Osteocyte (in vitro differentiated cells): ENCODE measurements at places on chromosomes 7 and 10.

DNA sequence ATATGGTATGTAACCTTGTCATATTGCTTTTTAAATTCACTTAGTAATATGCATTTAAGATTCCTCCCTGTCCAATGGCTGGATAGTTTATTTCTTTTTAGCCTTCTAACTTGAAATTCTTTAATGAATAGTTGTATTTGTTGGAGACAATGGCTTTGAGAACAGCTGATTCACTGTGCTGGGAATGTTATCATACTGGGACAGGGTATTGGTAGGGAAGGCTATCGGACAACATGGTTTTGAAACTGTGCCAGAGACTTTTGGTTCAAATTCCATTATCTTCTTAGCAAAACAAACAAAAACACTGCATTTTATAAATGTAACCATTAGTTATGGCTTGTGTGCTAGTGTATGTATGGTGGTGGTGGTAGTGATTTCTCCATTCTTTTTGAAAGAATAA lies 517.1 kb upstream of the ANKRD30A start:
- peak overlapping the region; percentile 17 for H3K27ac ChIP-seq
- no peaks in the 10 kb centered on the region for H3K27me3 ChIP-seq
- H3K36me3 ChIP-seq: no peaks in the 10 kb centered on the region
- peaks cover 35% of the 10 kb centered on the region for H3K4me1 ChIP-seq
- no peak for DNase-seq

DNA sequence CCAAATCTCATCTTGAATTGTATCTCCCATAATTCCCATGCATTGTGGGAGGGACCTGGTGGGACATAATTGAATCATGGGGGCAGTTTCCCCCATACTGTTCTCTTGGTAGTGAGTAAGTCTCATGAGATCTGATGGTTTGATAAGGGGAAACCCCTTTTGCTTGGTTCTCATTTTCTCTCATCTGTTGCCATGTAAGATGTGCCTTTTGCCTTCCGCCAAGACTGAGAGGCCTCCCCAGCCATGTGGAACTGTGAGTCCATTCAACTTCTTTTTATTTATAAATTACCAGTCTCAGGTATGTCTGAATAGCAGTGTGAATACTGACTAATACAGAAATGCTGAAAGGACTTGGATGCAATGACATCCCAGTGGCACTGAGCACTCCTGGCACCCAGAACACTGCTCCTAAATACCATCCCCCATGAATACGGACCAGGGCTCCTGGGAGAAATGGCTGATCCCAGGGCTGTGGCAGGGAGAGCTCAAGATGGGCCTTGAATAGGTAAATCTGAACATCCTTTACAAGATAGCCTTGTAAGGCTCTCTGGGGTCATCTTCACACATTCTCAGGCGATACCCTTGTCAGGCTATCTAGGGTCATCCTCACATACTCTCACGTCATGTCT lies 19.4 kb downstream of the ZFAND2A start:
- no peak for DNase-seq
- peak overlapping the region; percentile 18 for H3K27ac ChIP-seq
- H3K4me1 ChIP-seq: peaks cover 16% of the 10 kb centered on the region
- no peaks in the 10 kb centered on the region for H3K36me3 ChIP-seq
- no peaks in the 10 kb centered on the region for H3K27me3 ChIP-seq

GRCh38 chr7:100446040-100446439 lies 9.7 kb upstream of the PPP1R35 start:
- peaks cover 8% of the 10 kb centered on the region for H3K4me1 ChIP-seq
- no peaks in the 10 kb centered on the region for H3K27me3 ChIP-seq
- no peak overlapping the region for H3K4me3 ChIP-seq
- no peak overlapping the region for H3K27ac ChIP-seq
- H3K36me3 ChIP-seq: no peaks in the 10 kb centered on the region
- DNase-seq: no peak

GRCh38 chr10:73251683-73252444 lies 580 bp downstream of the MRPS16 start:
- H3K4me1 ChIP-seq: peaks cover 33% of the 10 kb centered on the region
- peak overlapping the region; percentile 95 for H3K4me3 ChIP-seq
- H3K27me3 ChIP-seq: no peaks in the 10 kb centered on the region
- peaks cover 16% of the 10 kb centered on the region for H3K36me3 ChIP-seq

DNA sequence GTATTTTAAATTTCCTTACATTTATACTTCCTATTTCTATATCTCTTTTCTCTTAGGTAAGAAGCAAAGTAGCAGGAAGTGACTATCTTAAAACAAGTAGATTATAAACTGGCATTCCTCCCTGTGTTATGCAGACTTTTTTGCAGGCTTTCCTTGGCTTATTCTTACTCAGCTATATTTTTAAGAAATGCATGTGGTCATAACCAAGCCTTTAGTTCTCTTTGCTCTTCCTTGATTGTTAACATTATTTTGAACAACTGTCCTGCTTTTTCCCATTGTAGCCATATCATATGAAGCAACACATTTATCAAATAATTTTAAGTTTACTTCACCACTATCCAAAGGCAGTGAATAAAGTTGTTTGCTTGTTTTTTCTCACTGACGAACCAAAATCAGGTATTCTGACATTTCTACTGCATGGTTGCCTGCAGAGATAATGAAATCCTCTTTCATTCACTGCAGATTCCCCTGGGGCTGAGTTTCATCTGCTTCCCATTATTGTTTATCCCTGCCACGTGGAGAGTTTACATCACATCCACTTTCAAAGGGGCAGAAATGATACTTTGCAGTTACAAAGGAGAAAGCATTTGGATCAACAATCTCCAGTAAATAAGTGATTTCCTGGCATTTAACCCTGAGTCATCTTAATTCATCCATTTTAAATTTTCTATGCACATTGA lies 389.9 kb upstream of the SEMA3C start:
- no peak overlapping the region for H3K4me3 ChIP-seq
- peaks cover 48% of the 10 kb centered on the region for H3K27me3 ChIP-seq

GRCh38 chr7:107591421-107591820 lies 11.4 kb downstream of the BCAP29 start:
- DNase-seq: no peak
- no peak overlapping the region for H3K27ac ChIP-seq
- H3K36me3 ChIP-seq: peaks cover 24% of the 10 kb centered on the region
- no peak overlapping the region for H3K4me3 ChIP-seq

- H3K27me3 ChIP-seq: no peaks in the 10 kb centered on the region
- no peak for DNase-seq
- H3K27ac ChIP-seq: no peak overlapping the region
- no peak overlapping the region for H3K4me3 ChIP-seq
- peaks cover 15% of the 10 kb centered on the region for H3K4me1 ChIP-seq
Observed at GRCh38 chr7:137674551-137675409, 172.0 kb downstream of the DGKI start.

GRCh38 chr7:146826329-146826728 lies 709.7 kb downstream of the CNTNAP2 start:
- DNase-seq: no peak
- no peak overlapping the region for H3K4me3 ChIP-seq
- peaks cover 2% of the 10 kb centered on the region for H3K27me3 ChIP-seq
- H3K4me1 ChIP-seq: no peaks in the 10 kb centered on the region
- H3K27ac ChIP-seq: no peak overlapping the region

GRCh38 chr10:127117125-127117524 lies 79.3 kb downstream of the INSYN2A start:
- no peak overlapping the region for H3K4me3 ChIP-seq
- H3K36me3 ChIP-seq: peaks cover 24% of the 10 kb centered on the region
- no peaks in the 10 kb centered on the region for H3K27me3 ChIP-seq
- H3K27ac ChIP-seq: no peak overlapping the region
- no peaks in the 10 kb centered on the region for H3K4me1 ChIP-seq

- H3K27me3 ChIP-seq: peaks cover 24% of the 10 kb centered on the region
- H3K27ac ChIP-seq: no peak overlapping the region
- H3K36me3 ChIP-seq: no peaks in the 10 kb centered on the region
- DNase-seq: no peak
- H3K4me3 ChIP-seq: no peak overlapping the region
Observed at GRCh38 chr7:92425311-92425947, 21.9 kb upstream of the GATAD1 start.

- DNase-seq: no peak
- H3K27me3 ChIP-seq: peaks cover 15% of the 10 kb centered on the region
- peaks cover 2% of the 10 kb centered on the region for H3K36me3 ChIP-seq
- peaks cover 17% of the 10 kb centered on the region for H3K4me1 ChIP-seq
- H3K27ac ChIP-seq: peak within 1 kb of the TSS; percentile 52
Observed at GRCh38 chr10:5666008-5666840, at the start of gene ASB13. Gene ASB13 (minus strand): TSS chr10:5666595. CDS start chr10:5666551, 44 bp downstream.

- H3K4me3 ChIP-seq: no peak overlapping the region
- no peak overlapping the region for H3K27ac ChIP-seq
- no peak for DNase-seq
- H3K4me1 ChIP-seq: peaks cover 2% of the 10 kb centered on the region
- no peaks in the 10 kb centered on the region for H3K27me3 ChIP-seq
Observed at GRCh38 chr10:17716161-17716560, 35.8 kb upstream of the TMEM236 start.

GRCh38 chr10:123597676-123598075 lies 68.5 kb upstream of the GPR26 start:
- H3K4me1 ChIP-seq: no peaks in the 10 kb centered on the region
- H3K36me3 ChIP-seq: no peaks in the 10 kb centered on the region
- no peak overlapping the region for H3K27ac ChIP-seq
- no peak for DNase-seq

- no peaks in the 10 kb centered on the region for H3K27me3 ChIP-seq
- H3K36me3 ChIP-seq: no peaks in the 10 kb centered on the region
- no peak for DNase-seq
- no peak overlapping the region for H3K27ac ChIP-seq
- H3K4me1 ChIP-seq: no peaks in the 10 kb centered on the region
Observed at GRCh38 chr10:92045641-92046106, 122.1 kb downstream of the BTAF1 start.

DNA sequence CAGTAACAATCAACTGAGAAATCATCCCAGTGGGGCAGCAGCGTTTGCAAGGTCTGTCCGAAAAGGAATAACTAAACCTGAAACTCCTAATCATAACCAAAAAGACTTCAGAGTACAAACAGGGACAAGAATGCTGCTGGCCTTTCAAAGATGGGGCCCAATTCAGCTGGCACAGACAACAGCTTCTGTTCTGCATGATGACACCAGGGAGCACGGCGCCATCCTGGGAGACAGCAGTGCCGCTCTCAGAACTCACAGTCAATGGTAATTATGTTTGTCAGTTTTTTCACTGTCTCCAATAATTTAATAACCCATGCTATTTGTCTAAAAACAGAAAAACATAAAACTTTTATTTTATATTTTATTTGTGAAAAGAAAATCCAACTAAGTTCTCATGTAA lies 90.0 kb downstream of the LARP4B start:
- H3K36me3 ChIP-seq: peaks cover 29% of the 10 kb centered on the region
- DNase-seq: no peak
- no peaks in the 10 kb centered on the region for H3K27me3 ChIP-seq
- H3K4me3 ChIP-seq: no peak overlapping the region

DNA sequence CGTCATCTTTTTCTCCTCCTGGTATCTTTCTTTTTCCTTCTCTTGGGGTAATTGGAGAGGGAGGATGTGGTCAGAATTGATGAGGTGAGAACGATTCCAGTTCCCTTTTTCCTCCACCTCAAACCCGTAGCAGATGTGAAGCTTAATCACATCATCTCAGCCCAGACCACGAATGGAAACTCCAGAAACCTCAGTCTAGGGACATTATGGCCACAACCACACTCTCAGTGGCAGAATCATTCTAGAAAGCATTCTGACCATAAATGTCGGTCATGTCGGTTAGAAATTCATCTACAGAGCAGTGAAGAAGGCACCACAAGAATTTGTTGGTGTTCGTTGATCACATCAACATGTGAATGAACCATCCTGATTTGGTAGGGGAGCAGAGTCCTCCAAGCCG lies 78.7 kb downstream of the GATA3 start:
- H3K36me3 ChIP-seq: no peaks in the 10 kb centered on the region
- no peaks in the 10 kb centered on the region for H3K27me3 ChIP-seq
- no peak overlapping the region for H3K27ac ChIP-seq
- no peak for DNase-seq
- no peaks in the 10 kb centered on the region for H3K4me1 ChIP-seq

- no peaks in the 10 kb centered on the region for H3K27me3 ChIP-seq
- no peak overlapping the region for H3K4me3 ChIP-seq
- DNase-seq: no peak
- H3K36me3 ChIP-seq: peaks cover 9% of the 10 kb centered on the region
Observed at GRCh38 chr10:14466257-14466656, 135.5 kb upstream of the FRMD4A start.

DNA sequence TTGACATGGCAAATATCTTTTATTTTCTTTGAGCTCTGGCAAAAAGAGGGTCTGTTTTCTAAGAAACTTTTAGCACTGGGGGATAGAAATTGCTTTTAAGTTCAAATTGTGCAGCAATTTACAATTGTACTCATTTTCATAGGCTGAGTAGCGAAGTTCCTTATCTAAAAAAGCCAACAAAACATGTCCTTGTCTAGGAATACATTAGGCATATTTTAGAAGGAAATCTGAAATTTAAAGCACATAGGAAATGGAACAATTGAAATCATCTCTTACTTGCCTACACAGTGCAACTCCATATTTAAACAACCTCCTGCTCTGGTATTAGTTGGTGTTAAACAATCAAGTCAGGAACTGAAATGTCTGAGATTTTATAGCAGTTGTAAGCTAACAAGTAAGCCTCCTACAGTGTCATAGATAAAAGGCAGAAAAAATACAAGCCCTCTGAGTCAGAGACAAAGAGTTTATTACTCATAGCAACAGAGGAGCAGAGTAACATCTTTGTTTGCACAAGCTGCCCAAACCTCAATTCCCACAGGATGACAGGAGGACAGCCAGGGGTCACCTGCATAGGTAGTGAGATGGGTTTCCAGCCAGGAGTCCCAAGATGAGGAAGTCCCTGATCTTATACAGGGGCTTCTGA lies 280.2 kb upstream of the HGF start:
- H3K4me1 ChIP-seq: peaks cover 20% of the 10 kb centered on the region
- no peak overlapping the region for H3K4me3 ChIP-seq
- peak overlapping the region; percentile 70 for H3K27ac ChIP-seq

GRCh38 chr7:134936893-134937510 lies 49.3 kb upstream of the AGBL3 start:
- H3K27ac ChIP-seq: peak overlapping the region; percentile 69
- DNase-seq: no peak
- peaks cover 75% of the 10 kb centered on the region for H3K36me3 ChIP-seq
- no peaks in the 10 kb centered on the region for H3K27me3 ChIP-seq
- H3K4me1 ChIP-seq: peaks cover 83% of the 10 kb centered on the region

DNA sequence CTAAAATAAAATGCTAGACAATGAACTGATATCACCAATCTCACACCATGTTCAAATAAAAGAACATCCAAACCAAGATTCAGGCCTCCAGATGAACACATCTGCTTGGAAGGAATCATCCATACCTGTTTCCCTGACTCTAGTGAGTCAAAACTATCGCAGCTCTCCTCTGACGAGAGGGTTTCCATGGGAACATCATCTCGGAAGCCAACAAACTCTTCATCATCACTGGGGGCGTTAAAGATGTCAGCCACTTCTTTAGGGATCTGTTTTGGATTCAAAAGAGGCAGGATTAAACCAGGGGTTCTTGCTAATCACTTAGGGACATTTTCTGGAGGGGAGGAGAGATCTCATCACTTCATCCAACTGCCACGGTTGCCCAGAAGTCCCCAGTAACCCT lies 29.1 kb downstream of the CDCA7L start:
- H3K27me3 ChIP-seq: no peaks in the 10 kb centered on the region
- H3K36me3 ChIP-seq: peaks cover 10% of the 10 kb centered on the region
- H3K27ac ChIP-seq: no peak overlapping the region

GRCh38 chr10:122780391-122780790 lies 65.3 kb downstream of the CUZD1 start:
- H3K27ac ChIP-seq: no peak overlapping the region
- H3K36me3 ChIP-seq: no peaks in the 10 kb centered on the region
- no peak overlapping the region for H3K4me3 ChIP-seq
- DNase-seq: no peak
- no peaks in the 10 kb centered on the region for H3K4me1 ChIP-seq

GRCh38 chr7:938546-939185 lies 15.8 kb downstream of the ADAP1 start:
- H3K36me3 ChIP-seq: no peaks in the 10 kb centered on the region
- H3K27ac ChIP-seq: no peak overlapping the region
- peaks cover 11% of the 10 kb centered on the region for H3K4me1 ChIP-seq
- H3K27me3 ChIP-seq: peaks cover 23% of the 10 kb centered on the region
